ENCODE measurements at places on chromosomes 7 and 10.
A peak's percentile ranks its signal among the peaks of the same experiment; 100 is the strongest.

DNA sequence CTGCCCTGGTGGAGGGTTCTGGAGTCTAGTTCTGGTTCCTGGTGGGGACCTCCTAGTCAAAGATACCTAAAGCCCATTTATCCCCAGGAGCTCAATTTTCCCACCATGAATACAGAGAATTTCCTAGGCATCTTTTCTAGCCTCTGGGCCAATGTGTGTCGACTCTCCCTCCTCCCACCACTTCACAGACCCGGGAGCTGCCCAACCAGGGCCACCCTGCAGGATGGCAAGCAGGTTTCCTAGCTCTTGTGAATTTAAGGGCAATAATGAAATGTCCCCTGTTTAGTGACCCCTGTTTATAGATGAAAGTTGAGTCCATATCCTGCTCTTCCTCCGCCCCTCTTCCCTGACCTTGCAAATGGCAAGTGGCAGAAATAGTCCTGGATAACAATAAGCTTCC lies 9.4 kb downstream of the DLX5 start:
- DNase-seq, result no peak

GRCh38 chr10:29646238-29646902 lies 11.6 kb upstream of the SVIL start:
- no peak for DNase-seq

DNA sequence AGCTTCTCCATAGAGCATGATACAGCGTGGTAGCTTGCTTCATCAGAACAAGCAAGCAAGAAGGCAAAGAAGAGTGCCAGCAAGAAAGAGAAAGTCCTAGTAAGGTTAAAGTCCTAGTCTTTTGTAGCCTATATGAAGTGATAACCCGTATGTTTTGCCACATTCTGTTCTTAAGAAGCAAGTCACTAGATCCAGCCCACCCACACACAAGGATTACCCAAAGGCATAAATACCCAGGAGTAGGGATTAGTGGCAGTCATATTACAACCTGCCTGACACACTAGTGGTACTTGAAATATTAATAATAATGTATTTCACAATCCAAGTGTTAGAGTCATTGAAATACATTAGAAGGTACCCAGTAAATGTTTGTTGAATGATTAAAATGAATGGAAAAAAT lies 285.5 kb downstream of the HPSE2 start:
- no peak for DNase-seq

DNA sequence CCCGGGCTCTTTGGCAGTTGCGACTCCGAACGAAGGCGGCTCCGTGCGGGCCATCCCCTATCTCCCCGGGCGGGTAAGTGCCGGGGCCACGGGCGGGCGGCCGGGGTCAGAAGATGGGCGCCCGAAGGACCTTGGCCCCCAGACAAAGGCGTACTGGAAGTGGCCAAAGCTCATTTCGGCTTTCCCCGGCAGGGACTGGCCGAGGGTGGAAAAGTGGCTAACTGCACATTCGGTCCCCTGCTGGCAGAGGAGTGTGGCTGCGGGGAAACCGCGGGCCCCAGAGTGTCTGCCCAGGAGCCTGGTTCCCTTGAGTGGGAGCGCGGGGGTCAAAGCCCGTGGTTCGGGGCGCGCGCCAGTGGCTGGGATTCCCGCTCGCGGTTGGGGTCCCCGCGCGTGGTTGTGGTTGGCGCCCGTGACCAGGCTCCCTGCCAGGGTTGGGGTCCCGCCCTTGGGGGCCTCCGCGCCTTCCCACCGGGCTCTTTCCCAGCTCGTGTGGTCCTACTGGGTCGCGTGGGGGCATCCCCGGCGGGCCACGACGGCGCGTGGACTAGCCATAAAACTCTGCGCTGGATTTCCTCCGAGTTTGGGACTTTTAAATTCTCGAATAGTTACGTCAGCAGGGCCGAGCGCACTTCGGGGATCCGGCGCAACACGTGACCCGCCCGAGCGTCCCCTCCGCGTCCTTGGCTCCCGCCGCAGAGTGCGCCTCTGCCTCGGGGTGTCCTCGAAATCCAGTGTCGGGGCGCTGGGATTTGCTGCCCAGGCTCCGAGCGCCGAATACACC lies 124.4 kb downstream of the TACC2 start:
- DNase-seq, result no peak

DNA sequence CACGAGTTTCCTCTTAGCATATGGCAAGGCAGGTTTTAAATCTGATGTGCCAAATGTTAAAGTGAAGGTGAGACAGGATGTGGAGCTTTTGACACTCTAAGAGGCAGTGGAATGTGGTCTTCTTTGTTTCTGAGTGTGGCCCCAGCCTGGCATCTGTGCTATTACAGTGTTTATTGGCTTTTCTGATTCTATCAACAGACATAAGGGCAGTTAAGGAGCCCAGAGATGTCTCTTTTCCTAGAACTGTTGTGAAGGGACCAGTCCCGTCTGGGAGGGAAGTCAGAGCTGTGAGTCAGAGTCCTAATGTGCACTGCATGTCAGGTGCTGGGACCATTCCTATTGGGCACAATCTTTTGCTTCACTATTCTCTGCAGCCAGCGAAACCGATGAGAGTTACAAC lies 32.5 kb downstream of the TRUB1 start:
- DNase-seq, result no peak

GRCh38 chr7:5429857-5430611 lies 6.4 kb upstream of the TNRC18 start:
- no peak for DNase-seq

GRCh38 chr7:25349283-25350017 lies 121.2 kb upstream of the NPVF start:
- DNase-seq, result no peak

DNA sequence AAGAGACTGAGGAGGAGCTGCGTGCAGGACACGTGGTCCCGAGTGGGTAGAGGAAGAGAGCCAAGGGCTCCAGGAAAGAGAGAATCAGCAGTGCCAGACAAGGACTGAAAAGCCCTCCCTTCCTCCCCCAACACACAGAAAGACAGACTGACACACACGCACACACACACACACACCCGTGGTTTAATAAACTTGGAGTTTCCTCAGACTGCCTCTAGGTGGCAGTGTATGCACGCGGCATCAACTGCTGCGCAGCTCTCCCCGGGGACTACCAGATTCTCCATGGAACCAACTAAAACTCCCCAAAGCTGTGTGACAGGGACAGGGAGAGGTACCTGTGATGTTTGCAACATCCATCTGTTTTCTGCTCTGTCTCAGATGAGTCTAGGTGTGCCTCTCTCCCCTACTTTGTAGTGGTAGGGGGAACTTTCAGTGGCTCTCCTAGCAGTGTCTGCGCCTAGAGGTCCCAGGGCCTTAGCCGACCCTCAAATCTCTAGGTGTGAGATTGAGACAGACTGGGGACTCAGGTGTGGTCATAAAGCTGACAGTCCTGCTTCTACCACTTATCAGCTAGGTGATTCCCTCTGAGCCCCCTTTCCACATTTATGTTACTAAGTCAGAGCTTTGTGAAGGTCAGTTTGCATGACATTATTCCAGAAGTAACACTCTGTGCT lies 9.3 kb upstream of the TSPAN14 start:
- peak; percentile 62 for DNase-seq

DNA sequence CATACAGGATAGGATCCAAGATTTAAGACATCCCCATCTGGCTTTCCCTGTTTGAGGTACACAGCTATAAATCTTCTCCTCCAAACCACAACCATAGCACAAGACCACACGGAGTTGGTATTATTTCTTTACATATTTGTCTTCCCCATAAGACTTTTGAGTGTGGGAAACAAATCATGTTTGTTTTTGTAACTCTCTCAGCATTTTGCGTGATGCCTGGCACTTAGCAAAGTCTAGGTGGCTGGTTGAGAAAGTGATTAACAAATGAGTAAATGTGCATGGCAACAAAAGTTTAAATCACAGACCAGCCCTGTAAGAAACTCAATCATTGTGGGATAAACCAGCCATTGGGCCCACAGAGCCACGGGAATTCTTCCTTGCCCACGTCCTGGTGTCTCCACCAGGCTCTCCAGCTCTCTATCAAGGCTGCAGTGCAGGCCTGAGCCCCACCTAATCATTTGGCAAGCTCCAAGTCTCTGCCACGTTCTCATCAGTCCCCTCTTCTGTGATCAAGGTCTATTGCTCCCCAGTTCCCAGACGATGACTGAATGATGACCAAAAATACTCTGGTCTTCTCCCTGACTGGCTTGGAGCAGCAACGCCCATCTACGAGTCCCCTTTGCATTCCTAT lies 317.8 kb downstream of the TNS3 start:
- no peak for DNase-seq

GRCh38 chr10:31896968-31897384 lies 31.7 kb downstream of the ARHGAP12 start:
- DNase-seq, result no peak

- no peak for DNase-seq
Measured at GRCh38 chr10:30784897-30785605, 155.5 kb upstream of the LYZL2 start.

DNA sequence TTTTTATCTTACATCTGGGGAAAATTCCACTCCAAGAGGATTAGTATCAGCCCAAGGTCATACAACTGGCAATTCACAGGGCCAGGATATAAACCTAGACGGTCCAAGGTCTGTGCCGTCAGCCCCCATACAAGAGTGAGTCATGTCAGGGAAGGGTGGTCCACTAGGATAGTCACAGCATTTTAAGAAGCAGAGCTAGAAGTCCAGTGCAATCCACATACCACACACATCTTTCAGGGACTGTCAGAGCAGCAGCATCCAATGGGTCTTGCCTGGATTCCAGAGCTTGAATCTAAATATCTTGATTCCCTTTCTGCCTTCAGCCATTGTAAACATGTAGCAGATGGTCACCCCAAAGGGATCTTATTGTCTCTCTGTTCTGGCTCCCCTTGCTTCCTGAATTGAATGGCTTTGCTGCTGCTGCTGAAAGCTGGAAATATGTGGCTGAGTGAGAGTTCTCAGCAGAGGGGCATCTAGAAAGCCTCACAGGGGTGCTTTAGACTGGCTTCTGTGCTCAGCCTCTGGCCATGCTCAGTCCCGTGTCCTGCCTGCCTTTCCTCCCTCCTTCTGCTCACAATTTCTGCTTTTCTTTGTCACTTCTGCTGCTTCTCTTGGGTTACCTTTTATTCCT lies 9.9 kb upstream of the OR6V1 start:
- DNase-seq, result no peak

DNA sequence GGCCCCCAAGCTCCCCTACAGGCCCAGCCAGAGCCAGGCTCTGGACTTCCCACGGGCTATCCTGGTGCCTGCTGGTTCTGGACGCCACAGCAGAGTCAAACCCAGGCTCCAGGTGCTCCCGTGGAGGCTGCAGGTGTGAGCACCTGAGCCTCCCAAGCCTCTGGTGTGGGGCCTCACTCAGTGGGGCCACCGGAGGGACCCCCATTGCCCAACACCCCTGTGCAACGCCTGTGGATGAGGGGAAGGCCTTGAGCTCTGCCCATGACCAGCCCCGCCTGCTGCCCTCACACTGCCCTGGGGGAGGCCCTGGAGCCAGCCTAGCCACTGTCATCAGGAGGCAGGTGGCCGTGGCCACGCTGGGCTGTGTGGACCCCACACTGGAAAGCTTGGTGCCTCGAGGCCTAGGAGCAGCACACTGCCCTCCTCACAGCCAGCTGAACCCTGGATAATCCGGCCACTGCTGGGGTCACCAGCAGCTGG lies 229.3 kb downstream of the MAD1L1 start:
- no peak for DNase-seq

- no peak for DNase-seq
Measured at GRCh38 chr7:149670288-149670687, 103.1 kb downstream of the ZNF467 start.

GRCh38 chr7:127887631-127888030 lies 143.6 kb downstream of the LRRC4 start:
- no peak for DNase-seq

- DNase-seq, result no peak
Measured at GRCh38 chr10:34198953-34199352, 616.1 kb downstream of the PARD3 start.

GRCh38 chr7:70143075-70144044 lies 545.1 kb downstream of the AUTS2 start:
- DNase-seq, result no peak

Measured in activated CD8-positive, alpha-beta memory T cell treated with anti-CD3 and anti-CD28 coated beads for 1 hour (primary cell).